ENCODE measurements at places on chromosomes 7 and 10.

- DNase-seq = no peak
Observed at GRCh38 chr10:69007260-69007659, 18.7 kb downstream of the KIFBP start.

- DNase-seq = no peak
Observed at GRCh38 chr7:3591944-3592343, 290.9 kb downstream of the SDK1 start.

- DNase-seq = no peak
Observed at GRCh38 chr10:17430647-17431355, 23.6 kb downstream of the ST8SIA6 start.

DNA sequence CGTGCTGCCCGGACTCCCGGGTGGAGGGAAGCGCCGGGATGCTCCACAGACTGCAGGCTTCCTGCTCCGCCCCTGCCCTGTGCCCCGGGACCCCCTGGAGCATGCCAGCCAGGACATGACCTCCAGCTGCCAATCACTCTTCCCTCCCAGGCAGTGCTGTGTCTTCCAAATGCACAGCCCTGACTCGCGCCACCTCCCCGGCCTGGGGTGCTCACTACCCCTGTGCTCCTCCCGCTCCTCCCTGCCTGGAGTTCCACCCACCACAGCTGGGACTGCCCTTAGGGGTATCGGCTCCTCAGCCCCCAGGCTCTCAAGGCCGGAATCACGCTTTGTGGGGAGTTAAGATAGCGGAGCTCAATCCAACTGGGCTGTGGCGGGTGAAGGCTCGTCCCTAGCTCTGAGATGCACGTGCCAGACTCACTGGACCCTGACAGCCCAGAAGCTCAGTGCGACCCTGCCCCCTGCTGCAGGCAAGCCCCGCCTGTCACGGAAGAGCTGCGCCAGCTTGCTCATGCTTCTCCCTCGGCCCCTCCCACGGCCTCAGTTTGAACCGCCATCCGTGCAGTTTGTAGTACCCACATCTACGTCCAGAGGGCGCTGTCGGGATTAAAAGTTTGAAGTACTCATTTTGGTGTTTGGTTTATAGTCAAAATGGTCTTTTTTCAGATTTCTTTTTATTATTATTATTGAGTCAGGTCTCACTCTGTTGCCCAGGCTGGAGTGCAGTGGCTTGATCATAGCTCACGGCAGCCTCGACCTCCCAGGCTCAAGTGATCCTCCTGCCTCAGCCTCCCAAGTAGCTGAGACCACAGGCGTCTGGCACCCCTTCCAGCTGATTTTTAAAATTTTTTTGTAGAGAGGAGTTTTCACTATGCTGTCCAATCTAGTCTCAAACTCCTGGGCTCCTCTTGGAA, 142.5 kb upstream of the TCERG1L start:
- no peak for DNase-seq

GRCh38 chr7:47893238-47893637, 55.0 kb downstream of the PKD1L1 start:
- DNase-seq = no peak

GRCh38 chr10:47198221-47198620, 101.8 kb upstream of the GDF10 start:
- no peak for DNase-seq

GRCh38 chr7:20199015-20199737, 18.0 kb downstream of the MACC1 start:
- DNase-seq = peak; percentile 91

GRCh38 chr10:18203471-18203870, 63.2 kb downstream of the CACNB2 start:
- DNase-seq = no peak

GRCh38 chr7:116873619-116874018, 11.2 kb downstream of the CAPZA2 start:
- no peak for DNase-seq

- no peak for DNase-seq
Observed at GRCh38 chr10:5963071-5963470, 14.3 kb downstream of the IL15RA start.

- peak; percentile 77 for DNase-seq
Observed at GRCh38 chr7:18352339-18353255, 143.0 kb upstream of the HDAC9 start.

DNA sequence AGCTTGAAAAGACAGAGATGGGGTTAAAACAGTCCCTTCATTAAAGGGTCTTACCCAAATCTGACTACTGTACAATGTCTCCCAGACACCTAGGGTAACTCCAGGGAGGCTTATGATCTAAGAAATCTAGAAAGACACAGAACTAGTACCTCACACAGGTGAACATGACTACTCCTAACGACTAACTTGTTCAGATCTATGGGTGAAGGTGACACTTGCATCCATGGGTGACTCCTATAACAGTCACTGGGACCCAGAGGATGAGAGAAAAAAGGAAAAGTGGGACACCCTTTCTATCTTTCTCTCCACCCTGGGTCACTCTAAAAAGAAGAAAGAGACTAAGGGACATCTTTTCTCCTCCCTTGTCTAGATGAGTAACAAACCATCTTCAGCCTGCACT, 19.2 kb downstream of the AKR1C8 start:
- DNase-seq = no peak

DNA sequence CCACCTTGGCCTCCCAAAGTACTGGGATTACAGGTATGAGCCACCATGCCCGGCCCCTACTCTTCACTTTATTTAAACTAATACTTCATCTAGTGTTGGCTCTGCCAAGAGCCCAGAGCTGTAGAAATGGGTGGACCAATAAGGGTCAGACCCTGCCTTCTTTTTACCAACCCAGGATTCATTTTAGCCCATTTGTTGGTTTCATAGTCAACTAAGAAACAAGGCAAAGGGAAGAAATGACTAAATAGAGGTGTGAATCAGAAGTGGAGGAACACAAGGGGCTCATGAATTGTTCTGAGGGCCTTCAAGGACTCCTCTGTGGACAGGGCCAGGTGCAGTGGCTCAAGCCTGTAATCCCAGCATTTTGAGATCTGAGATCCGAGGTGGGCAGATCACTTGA, 1.1 kb downstream of the ANKRD2 start:
- DNase-seq = no peak

- DNase-seq = peak; percentile 10
Observed at GRCh38 chr7:114889646-114890285, 32.1 kb upstream of the MDFIC start.

GRCh38 chr7:134692344-134692705, 45.7 kb downstream of the BPGM start:
- no peak for DNase-seq

GRCh38 chr10:77244746-77245145, 392.9 kb downstream of the KCNMA1 start:
- DNase-seq = no peak

GRCh38 chr7:99109108-99110051, 34.5 kb downstream of the SMURF1 start:
- peak; percentile 70 for DNase-seq

DNA sequence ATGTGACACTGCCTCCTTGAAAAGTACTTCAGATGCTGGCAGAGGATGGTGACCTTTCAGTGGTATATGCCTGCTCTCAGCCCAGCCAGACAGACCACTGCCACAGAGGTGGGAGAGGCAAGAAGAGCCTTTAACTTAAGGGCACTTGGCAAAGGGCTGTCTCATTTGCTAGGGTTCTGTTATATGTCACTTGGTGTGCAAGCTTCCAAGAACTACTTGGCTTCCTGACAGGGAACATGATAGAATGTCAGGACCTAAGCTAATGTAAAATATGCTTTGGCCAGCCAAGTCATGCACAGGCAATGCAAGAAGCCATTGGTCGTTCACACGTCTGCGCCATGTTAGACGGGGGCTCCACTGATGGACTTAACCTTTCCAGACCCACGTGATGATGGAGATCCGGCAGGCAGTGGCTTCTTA, 54.7 kb downstream of the RBM20 start:
- no peak for DNase-seq

DNA sequence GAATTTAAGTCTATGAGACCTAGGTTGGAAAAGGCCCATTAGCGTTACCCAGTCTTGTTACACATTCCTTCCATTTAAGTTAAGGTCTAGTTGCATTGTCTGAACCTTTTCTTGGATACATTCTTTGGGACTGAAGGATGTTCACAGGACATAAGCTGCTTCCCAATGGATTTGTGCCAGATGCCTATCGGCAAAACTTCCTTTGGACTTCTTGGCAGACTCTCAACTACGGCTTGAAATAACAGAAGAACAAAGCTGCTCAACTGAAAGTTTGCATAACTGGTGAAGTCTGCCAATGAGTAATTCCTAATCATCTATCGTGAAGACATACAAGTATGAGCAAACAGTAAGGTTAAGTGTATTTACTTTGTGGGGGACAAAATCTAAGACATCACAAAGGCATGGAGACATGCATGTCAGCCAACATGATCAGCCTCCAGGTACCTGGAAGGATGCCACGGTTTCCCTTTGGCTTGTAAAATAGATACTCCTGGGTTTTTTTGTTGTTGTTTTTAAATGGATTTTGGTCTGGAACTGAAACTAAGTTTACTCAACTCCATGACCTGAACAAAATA, 35.4 kb downstream of the MALSU1 start:
- DNase-seq = peak; percentile 80

- DNase-seq = no peak
Observed at GRCh38 chr10:86512137-86512536, 9.5 kb downstream of the WAPL start.

DNA sequence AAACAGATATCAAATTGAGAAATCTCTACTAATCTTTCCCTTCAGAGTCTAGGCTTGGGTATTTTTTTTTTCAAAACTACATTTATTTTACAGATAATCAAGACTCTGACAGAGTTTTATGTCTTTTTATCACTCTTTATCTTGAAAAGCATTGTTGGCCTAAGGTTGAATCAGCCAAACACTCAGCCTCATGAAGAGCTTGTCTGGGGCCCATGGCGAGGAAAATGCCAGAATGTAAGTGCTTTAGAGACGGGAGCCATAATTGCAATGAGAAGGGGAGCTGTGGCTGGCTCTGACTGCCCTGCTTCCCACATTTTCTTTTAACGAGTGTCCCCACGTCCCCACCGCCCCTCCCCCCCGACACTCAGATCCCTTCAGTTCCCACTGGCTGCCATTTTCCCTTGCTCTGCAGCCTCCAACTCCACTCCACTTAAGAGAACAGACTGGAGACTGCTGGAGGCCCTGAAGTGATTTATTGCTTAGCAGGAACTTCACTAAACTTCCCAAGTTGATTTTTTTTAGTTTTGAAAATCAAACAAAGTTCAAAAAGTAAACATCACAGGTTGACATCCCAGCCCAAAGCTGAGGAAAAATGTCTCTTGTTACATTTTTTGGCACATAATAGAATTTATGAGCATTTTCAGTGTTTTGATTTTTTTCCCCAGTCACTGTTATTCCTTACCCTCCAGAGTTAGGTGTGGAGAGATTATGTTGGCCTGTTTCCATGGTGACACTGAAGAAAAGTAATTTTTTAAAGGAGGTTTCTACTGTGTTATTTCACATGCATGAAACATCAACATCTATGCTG, 637.5 kb upstream of the GALNT17 start:
- DNase-seq = no peak

DNA sequence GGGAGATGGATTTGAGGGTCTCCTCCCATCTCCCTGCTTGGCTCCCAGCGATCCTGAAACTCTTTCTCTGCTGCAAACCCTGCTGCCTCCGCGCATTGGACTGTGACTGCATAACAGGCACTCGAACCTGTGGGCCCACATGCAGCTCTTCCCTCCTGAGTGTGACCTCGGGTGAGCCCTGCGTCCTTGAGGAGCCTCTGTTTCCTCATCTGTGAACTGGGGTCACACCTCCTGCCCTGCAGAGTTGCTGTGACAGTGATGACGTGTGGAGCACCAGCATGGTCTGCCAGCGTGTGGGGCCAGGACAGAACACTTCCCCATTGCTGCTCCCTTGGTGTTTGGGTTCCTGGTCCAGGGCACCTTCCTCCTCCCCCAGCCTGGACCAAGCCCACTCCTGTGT, 46.9 kb upstream of the PSMG3 start:
- no peak for DNase-seq

- DNase-seq = no peak
Observed at GRCh38 chr10:127368101-127368500, 171.7 kb upstream of the INSYN2A start.

DNA sequence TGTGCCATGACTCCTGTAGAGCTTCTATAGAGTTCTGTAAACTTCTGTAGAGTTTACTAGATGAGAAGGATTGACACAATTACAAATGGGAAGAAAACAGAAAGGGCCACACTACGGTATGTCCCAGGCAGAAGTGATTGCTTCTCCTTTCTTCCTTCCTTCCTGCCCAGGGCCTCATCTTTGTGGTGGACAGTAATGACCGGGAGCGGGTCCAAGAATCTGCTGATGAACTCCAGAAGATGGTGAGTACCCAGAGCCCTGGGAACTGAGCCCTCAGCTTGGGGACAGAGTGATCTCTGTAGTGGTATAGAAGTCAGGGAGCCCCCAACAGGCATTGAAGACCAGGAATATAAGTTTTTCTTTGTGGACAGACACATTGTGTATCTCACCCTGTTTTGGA, 1.7 kb downstream of the ARF5 start:
- DNase-seq = no peak

- no peak for DNase-seq
Observed at GRCh38 chr7:96026611-96027010, 254.3 kb downstream of the DYNC1I1 start.

DNA sequence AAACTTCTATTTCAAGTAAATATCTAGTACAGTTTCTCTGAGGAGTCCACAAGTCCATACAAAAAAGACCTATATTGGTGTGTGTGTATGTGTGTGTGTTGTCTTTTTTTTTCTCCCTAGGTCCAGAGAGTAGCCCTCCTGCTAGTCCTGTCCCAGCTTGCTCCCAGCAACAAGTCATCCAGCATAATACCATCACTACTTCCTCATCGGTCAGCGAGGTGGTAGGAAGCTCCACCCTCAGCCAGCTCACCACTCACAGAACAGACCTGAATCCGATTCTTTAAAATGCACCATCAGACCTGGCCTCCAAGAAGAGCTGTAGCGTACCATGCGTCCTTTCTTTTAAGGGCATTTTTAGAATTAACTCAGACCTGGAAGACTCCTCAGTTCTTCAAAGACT, 139.1 kb downstream of the TRIL start:
- DNase-seq = no peak

- DNase-seq = no peak
Observed at GRCh38 chr7:43341132-43341531, 228.7 kb downstream of the HECW1 start.

GRCh38 chr7:76333511-76334101, 25.2 kb downstream of the YWHAG start:
- DNase-seq = no peak

DNA sequence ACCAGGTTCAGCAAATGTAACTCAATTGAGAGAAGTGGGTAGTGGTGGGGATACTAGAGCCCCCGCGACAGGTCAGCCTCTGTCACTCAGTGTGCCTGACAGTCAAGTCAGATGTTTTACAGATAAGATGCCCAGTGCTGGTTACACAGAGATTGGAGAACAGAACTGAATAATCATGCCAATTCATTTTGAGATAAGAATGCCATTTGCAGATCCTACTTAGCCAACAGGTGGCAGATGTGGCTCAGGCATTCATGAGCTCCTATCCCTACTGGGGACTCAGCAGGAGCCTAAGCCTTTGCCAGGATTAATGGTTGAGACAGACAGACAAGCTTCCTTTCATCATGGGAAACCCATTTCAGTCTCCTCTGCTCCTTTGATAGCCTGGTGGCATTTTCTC, 137.8 kb downstream of the MAPK8 start:
- no peak for DNase-seq

Data from PC-9 (cell line).